Calu3 (cell line): ENCODE measurements at places on chromosomes 13 and 19. TPM values are rescaled to one million over a fixed set of nuclear protein-coding genes. Genes with fewer than 3 reads are reported as not detected.

DNA sequence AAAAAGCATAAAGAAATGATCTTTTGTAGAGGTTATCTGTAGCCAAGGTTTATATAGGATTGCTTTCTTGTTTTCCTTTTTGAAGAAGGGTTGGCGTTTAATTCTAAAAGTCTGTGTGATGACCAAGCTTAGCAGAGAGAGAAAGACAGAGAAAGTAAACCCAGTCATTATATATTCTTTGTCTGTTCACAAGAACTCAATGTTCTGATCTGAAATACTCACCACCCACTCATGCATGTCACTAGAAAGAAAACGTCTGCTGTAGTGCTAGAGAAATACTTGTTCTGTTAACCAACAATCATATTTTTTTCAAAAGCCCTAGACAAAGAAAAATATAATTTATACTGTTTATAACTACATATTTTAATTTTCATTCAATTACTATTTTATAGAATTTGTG, 173.7 kb upstream of the SLITRK5 start:
- DNase-seq, result no peak

DNA sequence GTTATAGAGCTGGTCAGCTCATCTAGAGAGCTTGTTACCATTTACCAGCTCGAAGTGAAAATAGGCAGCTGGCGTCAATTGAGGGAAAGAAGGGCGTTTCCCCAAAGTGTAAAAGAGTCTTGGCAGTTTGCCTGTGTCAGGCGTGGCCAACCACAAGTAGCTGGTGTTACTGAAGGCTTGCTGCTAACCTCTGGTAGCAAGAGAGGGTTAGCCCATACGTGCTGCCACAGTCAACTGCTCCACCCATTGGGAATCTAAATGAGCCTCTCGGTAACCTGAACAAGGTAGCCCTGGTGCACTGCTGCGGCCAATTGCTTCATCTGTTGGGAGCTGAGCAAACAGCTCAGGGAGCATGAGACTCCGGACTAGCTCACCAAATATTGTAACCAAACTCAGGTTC, 314.9 kb upstream of the SLITRK5 start:
- DNase-seq, result peak; percentile 0

DNA sequence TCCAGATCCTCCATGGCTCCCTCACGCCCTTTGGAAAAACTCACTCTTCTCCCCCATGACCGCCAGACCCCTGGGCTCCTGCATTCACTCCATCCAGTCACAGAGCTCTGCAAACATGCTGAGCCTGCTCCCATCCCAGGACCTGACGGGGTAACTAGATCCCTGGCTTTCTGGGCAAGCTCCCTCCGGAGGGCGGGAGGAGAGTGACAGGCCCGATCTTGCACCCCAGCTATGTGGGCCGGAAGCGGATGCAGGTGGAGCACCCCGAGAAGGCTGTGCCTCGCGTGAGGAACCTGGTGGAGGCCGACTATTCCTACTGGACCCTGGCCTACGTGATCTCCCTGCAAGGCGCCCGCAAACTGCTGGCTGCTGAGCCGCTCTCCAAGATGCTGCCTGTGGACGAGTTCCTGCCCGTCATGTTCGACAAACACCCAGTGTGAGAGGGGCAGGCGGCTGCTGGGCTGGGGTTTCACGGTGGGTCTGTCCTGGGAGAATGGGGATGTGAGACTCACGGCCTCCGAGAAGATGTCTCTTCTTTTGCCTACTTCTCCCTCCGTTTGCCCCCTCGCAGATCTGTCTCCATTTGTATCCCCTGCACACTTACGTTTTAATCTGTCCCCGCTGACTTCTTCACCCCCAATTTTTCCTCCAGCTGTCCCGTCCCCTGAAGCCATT, 25.2 kb downstream of the COLGALT1 start:
- no peak for DNase-seq

DNA sequence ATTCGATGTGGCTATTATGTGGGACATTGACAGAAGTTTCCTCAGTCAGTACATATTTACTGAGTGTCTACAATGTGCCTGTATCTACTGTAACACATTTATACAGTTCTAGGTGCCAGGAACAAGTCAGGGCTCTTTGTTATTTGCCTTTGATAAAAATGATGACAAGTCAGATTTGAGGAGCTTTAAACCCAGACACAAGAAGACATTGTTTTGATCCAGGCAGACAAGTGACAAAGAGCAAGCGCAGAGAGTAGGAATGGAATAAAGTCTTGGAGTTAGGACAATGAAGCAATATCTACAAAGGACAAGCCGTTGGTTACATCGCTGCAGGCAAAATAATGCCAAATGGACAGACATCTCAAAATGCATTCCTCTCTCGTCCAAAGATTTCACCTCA, 70.1 kb downstream of the ITGBL1 start:
- no peak for DNase-seq

DNA sequence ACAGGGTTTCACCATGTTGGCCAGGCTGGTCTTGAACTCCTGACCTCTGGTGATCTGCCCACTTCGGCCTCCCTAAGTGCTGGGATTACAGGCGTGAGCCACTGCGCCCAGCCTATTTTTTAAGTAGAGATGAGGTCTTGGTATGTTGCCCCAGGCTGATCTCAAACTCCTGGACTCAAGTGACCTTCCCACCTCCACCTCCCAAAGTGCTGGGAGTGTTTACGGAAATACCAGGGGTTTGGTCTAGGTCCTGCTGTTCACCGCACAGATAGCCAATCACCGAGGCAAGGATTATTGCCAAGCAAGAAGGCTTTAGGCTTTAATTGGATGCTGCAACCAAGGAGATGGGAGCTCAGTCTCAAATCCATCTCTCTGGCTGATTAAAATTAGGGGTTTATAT, 11.6 kb downstream of the CLEC4G start:
- no peak for DNase-seq

- no peak for DNase-seq
Measured at GRCh38 chr13:32905864-32906180, 110.4 kb upstream of the KL start.

GRCh38 chr13:65292488-65292901, 1937.6 kb downstream of the PCDH9 start:
- DNase-seq, result no peak

GRCh38 chr13:96993634-96994016, 651 bp downstream of the OXGR1 start:
- no peak for DNase-seq

DNA sequence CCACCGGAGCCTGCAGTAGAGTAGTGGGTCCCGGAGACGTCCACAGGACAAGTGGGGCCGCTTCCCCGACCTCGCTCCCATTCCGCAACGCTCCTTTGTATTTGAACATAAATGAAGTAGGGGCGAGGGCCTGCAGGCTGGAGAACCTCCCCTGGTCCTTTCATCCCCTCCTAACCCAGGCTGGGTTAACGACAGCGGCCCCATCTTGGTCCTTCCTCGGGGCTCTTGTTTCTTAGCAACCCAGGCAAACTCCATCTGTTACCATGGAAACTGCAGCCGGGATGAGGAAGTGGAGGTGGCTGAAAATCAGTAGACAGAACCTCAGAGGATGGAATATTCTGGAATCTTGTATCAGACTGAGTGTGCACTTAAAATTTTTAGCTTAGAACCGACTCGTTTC, 132.6 kb upstream of the USP29 start:
- no peak for DNase-seq

LILRA5 gene
- total RNA-seq, result not detected in 2 replicates

CCDC194 gene
- not detected in 2 replicates for total RNA-seq

DUS3L gene
- total RNA-seq, result 33.2 and 35.5 TPM in 2 replicates
